ENCODE measurements at places on chromosomes 4 and X.

- DNase-seq, result no peak
These were observed 30.7 kb downstream of the SERPINA7 start for GRCh38 chrX:106007815-106008214.

- DNase-seq, result no peak
These were observed 20.7 kb upstream of the ZNF185 start for GRCh38 chrX:152876931-152877840.

DNA sequence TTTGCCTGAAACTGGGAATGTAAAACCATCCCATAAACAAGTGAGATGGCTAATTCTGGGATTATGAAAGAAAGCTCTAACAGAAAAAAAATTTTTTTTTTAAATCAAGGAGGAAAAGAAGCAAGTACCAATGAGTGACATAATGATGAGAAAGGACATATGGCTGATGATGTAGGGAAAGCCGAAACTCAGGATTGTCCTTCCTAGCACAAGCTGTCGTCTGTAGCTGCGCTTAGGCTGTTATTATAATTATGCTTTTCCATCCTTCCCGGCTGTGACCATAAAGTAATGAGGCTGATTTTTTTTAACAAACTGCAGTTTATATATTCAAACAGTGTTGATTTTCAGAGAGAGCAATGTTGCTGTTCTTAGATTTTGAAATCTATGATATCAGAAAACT is 209.8 kb upstream of the NOCT start:
- DNase-seq, result no peak

DNA sequence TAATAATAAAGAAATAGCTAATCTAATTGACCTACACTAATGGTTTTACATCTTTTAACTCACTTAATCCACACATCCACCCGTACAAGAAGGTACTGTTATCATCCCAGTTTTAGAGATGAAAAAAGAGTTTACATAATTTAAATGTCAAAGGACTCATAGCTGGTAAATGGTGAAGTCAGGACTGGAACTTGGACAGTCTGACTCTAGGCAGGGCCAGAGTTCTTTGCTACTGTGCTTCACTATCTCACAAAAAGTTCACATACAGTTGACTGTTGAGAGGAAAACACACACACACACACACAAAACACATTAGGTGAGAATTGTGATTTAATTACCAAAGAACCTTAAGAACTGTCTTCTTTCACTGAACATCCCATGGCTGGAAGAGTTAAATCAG is 71.2 kb upstream of the PRSS48 start:
- DNase-seq, result peak; percentile 14

GRCh38 chrX:43328358-43328946 is 327.6 kb upstream of the MAOA start:
- DNase-seq, result no peak

DNA sequence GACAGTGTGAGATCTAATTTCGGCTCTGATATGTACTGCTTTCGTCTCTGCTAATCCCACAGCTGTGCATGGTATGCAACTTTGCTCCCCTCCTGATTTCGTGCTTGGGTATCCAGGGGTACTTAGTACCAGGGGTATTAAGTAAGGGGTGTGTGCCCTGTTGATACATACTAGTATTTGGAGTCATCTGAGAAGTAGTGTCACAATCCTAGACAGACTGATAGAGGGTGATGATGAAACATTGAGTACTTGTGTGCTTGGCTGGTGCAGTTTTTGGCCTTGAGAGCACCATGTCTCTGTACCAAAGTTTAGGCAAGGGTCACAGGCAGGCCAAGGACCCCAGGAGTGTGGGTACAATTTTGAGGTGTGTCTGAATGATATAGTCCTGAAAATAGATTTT is 10.9 kb downstream of the GPAT3 start:
- no peak for DNase-seq

- DNase-seq, result no peak
These were observed 105.4 kb upstream of the BANK1 start for GRCh38 chr4:101685126-101685525.

GRCh38 chr4:37816006-37816405 is 10.5 kb upstream of the PGM2 start:
- DNase-seq, result no peak

DNA sequence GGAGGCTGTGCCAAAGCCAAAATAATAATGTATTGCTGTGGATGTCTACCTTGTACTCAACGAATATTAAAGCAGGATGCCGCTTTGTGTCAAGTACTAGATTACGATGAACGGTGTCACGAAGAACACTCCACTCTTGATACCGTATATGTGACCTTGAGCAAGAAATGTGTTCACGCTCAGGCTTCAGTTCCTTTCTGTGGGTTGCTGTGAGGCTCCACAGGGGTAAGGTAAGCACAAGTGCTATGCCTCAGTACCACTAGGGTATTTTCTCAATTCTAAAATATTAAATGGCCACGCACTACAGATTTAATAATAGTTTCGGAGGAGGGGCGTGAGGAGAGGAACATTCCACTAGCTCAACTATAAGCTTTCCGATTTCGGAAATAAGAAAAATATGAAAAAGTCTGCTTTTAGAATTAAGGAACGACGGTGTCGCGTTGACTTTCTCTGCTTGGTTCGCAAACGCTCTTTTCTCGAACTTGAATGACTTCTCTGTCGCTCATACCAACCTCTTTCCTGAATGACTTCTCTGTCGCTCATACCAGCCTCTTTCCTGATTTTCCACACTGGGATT is 607 bp upstream of the SCOC start:
- peak; percentile 29 for DNase-seq
